Stimulated activated CD4-positive, alpha-beta T cell treated with anti-CD3 and anti-CD28 coated beads, Interleukin-2, amount 100 ng/mL, for 48 hours (primary cell): ENCODE measurements at places on chromosomes 12 and 14.
A peak's percentile ranks its signal among the peaks of the same experiment; 100 is the strongest.

GRCh38 chr12:126033751-126034150, 968.5 kb downstream of the AACS start:
- no peak for DNase-seq

GRCh38 chr14:42028607-42029006, 421.9 kb downstream of the LRFN5 start:
- DNase-seq, result no peak

- DNase-seq, result no peak
These were observed 113.9 kb downstream of the GCH1 start for GRCh38 chr14:54788701-54789100.

DNA sequence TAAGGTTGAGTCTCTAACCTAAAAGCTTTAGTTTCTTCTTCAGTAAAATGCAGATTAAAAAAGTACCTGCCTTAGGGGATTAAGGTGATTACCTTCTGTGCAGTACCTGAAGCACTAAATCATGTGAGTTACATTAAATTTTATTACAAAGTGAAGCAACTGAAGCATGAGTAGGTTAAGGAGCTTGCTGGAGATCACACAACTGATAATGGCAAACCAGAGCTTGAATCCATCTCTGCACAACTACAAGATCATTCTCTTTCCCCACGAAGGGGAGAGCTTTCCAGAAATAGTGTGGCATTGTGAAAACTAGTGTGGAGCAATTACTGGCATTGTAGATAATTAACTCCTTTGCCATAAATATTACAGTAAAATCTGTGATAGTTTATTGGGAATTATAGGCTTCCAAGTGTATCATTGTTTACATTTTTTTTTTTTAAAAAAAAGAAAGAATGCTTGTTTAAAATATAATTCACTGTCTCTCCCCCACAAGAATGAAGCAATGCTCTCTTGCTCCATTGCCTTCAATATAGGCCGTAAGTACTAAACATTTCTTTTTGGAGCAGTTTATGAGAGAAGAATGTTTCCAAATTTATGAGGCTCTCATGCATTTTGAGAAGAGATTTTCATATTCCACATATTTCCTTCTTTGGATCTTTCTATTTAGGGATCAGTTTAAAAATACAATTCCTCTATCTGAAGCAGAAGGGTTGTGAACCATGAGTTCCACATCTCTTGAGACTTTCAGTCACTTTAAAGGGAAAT, 20.5 kb downstream of the SLC38A2 start:
- no peak for DNase-seq

- no peak for DNase-seq
These were observed 725.5 kb upstream of the FLRT2 start for GRCh38 chr14:84804468-84804867.

DNA sequence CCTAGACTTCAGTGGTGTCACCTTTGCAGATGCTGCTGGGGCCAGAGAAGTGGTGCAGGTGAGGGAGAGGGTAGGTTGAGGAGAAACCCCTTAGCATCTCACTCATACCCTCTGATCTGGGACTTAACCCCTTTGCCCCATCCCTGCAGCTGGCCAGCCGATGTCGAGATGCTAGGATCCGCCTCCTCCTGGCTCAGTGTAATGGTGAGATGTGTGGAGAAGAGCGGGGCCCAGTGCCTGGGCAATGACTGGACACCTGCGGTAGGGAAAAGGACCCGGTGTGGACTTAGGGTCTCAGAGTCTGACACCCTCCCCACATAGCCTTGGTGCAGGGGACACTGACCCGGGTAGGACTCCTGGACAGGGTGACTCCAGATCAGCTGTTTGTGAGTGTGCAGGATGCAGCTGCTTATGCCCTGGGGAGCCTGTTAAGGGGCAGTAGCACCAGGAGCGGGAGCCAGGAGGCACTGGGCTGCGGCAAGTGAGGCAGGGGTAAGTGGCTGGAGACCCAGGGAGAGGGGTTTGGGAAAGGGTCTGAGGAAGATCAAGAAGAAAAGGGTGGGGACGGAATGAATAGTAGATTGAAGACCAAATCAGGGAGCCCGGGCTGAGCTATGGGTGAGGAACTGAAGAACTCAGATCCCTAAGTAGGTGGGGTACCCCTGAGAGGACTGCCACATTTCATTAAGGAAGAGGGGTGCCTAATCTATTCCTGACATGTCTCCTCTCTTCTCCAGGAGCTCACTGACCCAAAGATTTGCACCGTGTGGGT, 7.6 kb downstream of the B4GALNT1 start:
- DNase-seq, result no peak

DNA sequence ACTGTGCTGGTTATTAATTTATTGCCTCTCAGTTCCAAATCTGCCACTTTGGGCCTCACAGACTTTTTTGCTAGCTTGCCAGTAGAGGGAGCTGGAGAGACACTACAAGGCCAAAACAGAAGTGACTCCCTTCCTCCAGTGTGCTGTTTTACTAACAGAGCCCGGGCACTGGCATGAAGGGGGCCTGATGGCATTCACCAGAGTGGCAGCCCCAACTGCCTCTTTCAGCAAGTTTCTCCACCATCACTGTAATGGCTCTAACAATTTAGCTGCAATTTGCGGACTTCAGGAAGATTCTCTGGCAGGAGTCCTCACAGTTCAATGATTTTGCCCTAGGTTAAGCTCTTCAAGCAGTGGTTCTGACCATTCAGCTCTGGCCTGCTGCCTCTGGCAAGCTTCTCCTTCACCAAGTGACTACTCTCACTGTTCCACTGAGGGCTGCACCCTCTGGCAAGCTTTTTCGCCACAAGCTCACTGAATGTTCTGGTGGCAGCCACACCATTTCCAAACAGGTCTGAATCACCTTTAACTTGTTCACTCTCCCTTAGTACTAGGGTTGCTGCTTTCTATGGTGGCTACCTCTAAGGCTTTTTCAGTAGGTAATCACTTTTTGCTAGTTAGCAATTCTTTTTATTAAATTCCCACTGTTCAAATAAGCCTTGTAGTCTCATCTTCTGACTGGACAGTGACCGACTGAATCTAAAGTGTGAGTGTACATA, 104.9 kb downstream of the ZC3H14 start:
- DNase-seq, result peak; percentile 41
